Esophagus squamous epithelium (tissue), 5 donors: ENCODE measurements at places on chromosomes 13 and 19.

DNA sequence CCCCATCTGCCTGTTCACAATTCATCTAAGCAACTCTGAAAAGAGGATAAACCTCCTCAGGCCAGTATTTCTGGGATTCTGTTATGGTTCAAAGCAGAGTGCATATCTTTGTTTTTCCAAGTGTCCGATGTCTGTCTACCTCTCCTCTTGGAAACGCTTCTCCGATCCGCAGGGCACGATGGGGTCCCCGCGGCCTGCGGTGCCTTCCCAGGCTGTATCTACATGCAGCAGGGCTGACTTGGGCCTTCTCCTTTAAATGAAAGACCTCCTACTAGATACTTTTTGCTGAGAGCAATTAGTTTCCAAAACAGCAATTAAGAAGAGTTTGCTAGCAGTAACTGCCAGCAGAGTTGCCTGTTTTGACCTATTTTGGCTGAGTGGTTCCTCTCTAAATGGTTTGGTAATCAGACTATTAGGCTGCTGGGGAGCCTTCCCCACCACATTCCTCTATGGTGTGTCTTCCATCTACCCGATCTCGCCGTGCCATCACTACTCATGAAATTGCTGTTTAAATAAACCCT, 23.5 kb downstream of the COL4A2 start:
- DNase-seq = no peak

GRCh38 chr19:33465834-33466233, 55.8 kb downstream of the PEPD start:
- no peak for DNase-seq

DNA sequence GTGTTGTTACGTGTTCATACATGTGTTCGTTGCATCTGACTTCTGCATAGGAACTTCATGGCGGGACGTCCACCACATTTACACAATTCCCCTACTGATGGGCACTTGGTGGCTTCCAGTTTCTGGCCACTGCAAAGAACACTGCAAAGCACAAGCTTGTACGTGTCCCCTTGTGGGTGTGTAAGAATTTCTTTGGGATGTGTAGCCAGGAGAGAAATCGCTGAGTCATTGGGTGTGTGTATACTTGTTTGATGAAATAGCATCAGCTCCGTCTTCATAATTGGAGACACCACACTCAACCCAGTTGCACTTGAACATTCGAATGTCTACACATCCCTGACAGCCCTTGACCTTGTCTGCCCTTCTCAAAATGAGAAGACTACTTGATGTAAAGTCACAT, 19.2 kb downstream of the KLK5 start:
- no peak for DNase-seq

GRCh38 chr13:80030491-80030890, 310.4 kb downstream of the SPRY2 start:
- DNase-seq = no peak

DNA sequence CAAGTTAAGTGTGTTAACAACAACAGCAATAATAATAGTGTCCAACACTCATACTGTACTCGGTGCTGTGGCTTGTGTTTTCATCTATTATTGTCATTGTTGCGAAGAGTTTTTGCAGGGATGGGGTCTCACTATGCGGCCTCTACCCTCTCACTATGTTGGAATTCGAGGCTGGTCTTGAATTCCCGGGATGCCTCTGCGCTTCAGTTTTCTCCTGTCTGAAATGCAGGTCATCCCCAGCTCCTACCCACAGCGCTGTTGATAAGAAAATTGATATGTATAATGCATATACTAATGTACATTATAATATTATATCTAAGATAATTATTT, 4.9 kb upstream of the SBK3 start:
- DNase-seq = no peak

- no peak for DNase-seq
These were observed 600.0 kb downstream of the KCTD12 start for GRCh38 chr13:76286178-76286577.

- no peak for DNase-seq
These were observed 124.8 kb upstream of the KLF12 start for GRCh38 chr13:74258961-74259360.

DNA sequence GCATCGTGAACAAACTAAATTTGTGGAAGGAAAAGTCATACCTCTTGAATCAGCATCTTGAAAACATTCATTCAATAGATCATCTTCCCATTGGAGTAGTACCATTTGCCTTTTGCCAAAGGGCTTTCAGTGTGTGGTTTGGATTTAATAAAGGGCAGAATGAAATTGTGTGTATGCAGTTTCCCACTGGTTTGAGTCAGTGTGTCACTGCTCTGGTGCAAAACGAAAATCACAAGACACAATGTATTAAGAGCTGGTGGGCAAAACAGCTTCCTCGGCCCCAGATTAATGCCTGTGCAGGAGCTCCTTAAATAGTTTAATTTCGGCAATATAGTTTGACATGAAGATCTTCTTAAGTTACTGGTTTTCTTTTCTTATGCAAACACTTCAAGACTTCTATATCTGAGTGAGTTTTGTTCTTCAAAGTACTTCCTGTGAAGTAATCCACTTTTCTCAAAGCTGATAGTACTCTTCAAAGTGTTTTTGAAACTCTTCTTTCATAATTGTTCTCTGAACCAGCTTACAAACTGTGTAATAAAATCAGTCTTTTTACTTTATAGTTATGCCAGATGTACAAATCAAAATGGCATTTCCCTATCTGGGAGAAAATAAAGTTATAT, 32.1 kb downstream of the RASL11A start:
- no peak for DNase-seq

GRCh38 chr19:3123088-3123721, 12.6 kb upstream of the GNA15 start:
- no peak for DNase-seq

- no peak for DNase-seq
These were observed 129.0 kb upstream of the SPRY2 start for GRCh38 chr13:80469853-80470381.

- no peak for DNase-seq
These were observed 309.2 kb downstream of the ZNF536 start for GRCh38 chr19:30681162-30682100.

- no peak for DNase-seq
These were observed 31.2 kb downstream of the GADD45B start for GRCh38 chr19:2507109-2507508.

DNA sequence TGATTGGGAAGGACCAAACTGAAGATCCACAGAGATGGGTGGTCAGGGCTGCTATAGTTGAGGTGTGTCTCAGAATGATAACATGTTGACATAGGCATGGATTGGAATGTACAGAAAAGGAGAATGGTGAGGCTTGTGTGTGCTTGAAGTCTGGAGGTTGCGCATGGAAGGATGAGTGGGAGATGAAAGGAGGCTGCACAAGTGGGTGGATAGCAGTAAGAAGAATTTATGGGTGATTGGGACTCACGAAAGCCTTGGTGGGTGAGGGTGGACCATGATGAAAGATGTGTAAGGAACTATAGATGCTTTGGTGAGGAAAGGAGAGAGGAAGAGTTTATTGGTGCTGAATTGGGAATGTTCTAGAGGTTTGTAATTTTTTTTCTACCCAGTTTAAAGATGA, 1287.7 kb downstream of the UQCRFS1 start:
- no peak for DNase-seq

DNA sequence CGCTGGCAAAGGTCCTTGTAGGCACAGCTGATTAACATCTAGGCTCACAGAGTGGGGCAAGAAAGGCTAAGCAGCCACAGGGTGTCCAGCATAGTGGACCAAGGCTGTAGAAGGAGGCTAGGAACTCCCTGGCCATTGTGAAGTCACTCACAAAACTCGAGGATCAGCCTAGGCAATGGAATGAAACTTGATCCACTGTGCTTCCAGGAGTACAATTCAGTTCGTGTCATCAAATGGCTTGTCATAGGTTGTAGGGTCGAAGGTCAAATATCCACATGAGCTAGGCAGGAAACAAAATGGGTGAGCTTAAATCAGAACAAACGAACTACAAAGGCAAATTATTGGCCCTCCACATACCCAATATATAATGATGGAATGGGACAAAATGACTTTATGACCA, 4.4 kb upstream of the FAM187B start:
- no peak for DNase-seq

GRCh38 chr19:11499890-11500420, 5.7 kb downstream of the ZNF653 start:
- no peak for DNase-seq

GRCh38 chr13:33146843-33147611, 130.8 kb downstream of the KL start:
- DNase-seq = no peak

DNA sequence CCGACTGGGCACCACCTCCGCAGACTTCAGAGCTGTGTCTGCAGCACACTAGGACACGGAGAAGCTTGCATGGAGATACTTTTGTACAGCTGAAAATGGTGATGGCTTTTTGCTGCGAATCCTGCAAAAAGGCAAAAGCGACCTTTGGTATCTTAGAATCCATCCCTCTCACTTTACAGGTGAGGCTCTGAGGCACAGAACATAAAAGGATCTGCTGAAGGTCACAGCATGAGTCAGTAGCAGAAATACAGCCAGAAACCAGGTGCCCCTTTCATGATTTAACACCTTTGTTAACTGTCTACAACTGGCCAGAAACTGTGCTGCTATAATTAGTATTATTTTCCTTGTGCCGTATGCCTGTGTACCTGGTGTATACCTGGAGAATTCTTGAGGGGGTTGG, 48.3 kb downstream of the EFNB2 start:
- no peak for DNase-seq

DNA sequence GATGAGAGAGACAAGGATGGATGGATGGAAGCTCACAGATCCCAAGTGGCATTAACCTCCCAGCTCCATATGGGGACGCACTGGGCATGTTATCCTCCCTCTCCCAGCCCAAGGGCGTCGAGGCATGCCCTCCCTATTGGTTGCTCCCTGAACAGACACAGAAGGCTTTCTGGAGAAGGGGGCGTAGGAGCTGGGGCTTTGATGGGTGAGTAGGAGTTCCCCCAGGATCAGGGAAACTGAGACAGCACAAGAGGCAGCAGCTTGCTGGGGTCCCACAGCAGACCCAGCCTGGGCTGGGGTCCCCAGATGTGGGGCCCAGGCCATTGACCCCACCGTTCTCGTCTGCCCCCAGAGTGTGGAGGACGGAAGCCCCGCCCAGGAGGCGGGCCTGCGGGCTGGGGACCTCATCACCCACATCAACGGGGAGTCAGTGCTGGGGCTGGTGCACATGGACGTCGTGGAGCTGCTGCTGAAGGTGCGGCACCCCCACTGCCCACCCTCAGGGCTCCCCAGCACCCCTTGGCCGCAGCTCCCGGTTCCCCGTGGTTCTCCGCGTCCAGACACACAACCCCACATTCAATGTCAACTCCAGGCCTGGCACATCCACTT, 7.5 kb upstream of the PIK3R2 start:
- DNase-seq = no peak

DNA sequence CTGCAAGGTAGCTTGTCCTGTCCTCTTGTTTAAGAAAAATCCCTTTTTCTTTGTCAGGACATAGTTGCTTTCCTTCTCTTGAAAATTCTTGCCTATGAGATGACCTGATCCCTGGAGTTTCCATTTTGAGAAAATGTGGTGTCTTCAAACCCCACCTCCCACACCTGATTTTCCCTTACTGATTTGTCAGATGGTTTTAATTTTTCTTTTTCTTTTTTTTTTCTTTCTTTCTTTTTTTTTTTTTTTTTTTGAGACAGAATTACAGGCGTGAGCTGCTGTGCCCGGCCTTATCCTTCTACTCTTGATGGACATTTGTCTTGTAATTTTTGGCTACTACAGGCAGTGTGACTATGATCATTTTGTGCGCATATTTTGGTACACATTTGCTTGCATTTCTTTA, 1.2 kb downstream of the ZNF345 start:
- DNase-seq = no peak

- DNase-seq = no peak
These were observed 1.9 kb downstream of the KCTD12 start for GRCh38 chr13:76884186-76884906.

GRCh38 chr19:23262920-23263319, 12.7 kb upstream of the ZNF724 start:
- no peak for DNase-seq

- DNase-seq = no peak
These were observed 11.2 kb upstream of the KLF12 start for GRCh38 chr13:74145249-74145975.

- no peak for DNase-seq
These were observed 873.8 kb downstream of the GPC5 start for GRCh38 chr13:92272177-92272576.

- no peak for DNase-seq
These were observed 238.9 kb downstream of the TSHZ3 start for GRCh38 chr19:31110336-31110735.

- DNase-seq = no peak
These were observed 2.9 kb downstream of the DDX49 start for GRCh38 chr19:18922228-18922985.

DNA sequence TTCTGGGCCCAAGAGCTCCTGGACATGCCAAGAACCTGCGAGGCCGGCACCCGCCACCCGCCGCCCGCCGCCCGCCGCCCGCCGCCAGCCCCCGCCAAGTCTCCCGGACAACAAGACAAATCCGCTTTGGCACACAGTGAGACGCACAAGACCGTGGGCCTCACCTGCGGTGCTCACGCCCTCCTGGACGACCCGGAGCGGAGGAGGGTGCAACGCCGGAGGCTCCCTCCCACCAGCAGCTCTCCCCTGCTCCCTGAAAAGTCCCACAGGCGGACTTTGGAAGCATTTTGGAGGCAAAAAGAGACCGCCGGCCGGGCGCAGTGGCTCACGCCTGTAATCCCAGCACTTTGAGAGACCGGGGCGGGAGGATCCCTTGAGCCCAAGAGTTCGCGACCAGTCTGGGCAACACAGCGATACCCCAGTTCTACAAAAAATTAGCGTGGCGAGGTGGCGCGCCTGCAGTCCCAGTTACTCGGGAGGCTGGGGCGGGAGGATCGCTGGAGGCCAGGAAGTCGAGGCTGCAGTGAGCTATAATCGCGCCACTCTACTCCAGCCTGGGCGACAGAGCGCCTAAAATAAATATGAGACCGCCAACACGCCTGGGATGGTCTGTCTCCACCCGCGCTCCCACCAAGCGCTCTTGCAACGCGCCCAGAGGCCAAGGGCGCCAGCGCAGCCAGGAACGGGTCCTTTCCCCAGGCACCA, 783 bp downstream of the RHPN2 start:
- no peak for DNase-seq

DNA sequence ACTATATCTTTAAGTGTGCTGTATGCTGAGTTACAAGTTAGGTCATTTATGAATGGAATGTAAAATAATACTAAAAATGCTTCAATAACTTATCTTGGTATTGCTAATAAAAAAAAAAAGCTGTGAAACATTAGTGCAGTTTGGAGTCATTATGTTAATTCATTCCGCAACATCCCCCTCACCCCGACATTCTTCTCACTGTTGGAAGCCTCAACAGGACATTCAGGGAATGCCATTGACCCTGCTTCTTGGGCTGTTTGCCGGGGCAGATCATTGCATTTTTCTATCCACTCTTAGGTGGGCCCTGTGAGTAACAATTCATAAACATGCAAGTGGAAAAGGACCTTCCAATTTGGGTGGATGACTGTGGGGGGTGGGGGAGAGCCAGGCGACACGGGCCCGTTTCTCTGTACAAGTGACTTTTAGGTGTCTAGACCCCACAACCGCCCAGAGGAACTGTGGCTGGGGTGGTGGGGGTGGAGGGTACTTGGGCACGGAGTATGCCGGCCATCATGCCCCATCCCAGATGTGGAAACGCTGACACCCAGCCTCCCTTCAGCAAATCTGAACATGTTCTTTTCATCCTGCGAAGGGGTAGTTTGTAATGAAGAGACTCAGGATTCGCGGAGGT, 185.9 kb downstream of the ZNF536 start:
- DNase-seq = no peak

GRCh38 chr13:62663767-62664166, 1248.1 kb upstream of the PCDH20 start:
- DNase-seq = no peak

- DNase-seq = no peak
These were observed 129.4 kb downstream of the AKAP11 start for GRCh38 chr13:42401376-42401775.
